ENCODE measurements at places on chromosomes 16 and 17.

GRCh38 chr17:6067060-6067459 lies 3.1 kb upstream of the WSCD1 start:
- no peak for DNase-seq

DNA sequence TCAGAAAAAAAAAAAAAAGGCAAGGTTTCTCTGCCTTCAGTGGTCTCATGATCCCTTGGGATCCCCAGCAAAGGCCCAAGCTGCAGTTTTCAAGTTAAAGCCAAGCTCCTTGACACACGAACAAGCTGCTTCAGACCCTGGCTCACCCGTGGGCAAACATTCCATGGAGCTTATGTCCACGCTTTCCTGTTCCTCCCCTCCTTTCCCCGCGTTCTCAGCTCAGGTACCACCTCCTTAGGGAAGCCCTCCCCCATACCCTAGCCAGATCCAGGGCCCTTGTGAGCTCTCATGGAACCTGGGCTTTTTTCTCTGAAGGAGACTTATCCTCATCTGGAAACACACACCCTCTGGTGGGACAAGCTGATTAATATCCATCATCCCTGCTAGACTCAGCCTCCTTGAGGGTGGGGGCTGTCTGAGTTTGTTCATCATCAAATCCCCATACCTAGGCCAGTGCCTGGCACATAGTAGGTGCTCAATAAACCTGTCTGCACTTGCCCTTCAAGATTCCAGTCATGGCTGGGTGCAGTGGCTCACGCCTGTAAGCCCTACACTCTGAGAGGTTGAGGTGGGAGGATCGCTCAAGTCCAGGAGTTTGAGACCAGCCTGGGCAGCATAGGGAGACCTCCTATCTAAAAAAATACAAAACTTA lies 54.7 kb downstream of the COTL1 start:
- no peak for DNase-seq

DNA sequence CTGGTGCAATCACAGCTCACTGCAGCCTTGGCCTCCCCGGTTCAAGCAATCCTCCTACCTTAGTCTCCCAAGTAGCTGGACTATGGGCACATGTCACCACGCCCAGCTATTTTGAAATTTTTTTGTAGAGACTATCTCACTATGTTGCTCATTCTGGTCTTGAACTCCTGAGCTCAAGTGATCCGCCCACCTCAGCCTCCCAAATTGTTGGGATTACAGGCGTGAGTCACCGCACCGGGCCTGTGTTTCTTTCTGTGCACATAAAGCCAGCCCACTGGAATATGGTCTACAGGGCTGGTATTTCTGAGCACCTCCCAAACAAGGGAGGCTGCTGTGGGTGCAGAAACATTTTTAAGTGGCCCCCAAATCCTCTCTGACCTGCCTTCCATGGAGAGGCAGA lies 8.4 kb downstream of the TMEM95 start:
- DNase-seq: peak; percentile 83

GRCh38 chr17:30249460-30249859 lies 14.0 kb upstream of the SLC6A4 start:
- DNase-seq: no peak

- peak; percentile 52 for DNase-seq
Observed at GRCh38 chr17:58289869-58290268, 9.1 kb upstream of the MPO start.

- no peak for DNase-seq
Observed at GRCh38 chr16:25874196-25874595, 182.4 kb downstream of the HS3ST4 start.

GRCh38 chr17:29162909-29163341 lies 17.3 kb downstream of the MYO18A start:
- DNase-seq: no peak

DNA sequence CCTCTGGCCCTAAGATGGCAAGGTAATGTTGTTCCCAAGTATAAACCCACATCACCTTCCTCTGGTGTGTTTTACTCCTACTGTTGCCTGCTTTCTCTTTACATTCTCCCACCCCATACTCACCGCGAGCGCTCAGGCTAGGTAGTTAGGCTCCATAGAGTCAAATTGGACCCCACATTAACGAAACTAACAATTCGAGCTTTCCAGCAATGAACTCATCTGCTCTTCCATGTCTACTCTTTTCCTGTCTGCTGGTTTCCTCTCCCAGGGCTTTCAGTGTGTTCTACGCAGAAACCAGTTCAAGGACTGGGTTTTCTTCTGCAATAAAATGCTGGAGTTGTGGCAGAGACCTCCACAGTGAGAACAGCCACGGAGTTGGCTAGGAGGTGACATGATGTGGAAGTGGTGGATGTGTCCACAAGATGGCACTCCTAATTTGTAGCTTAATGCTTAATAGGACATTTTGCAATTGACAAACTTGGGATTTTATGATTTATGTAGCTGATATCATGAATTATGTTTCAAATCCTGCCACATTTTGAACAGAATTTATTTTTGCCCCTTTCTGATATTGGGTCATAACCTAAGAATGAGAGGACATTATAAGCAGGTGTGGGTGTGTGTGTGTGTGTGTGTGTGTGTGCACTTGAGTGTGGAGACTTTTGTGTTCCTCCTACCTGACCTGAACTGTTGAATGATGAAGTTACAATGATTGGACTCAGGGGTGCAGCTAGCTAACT lies 2.2 kb upstream of the UQCRC2 start:
- DNase-seq: peak; percentile 55

- DNase-seq: peak; percentile 34
Observed at GRCh38 chr16:30092373-30093010, 768 bp upstream of the TBX6 start.

Measured in epithelial cell of esophagus (primary cell).